NCI-H2081 (cell line): ENCODE measurements at places on chromosomes 2 and 18.

DNA sequence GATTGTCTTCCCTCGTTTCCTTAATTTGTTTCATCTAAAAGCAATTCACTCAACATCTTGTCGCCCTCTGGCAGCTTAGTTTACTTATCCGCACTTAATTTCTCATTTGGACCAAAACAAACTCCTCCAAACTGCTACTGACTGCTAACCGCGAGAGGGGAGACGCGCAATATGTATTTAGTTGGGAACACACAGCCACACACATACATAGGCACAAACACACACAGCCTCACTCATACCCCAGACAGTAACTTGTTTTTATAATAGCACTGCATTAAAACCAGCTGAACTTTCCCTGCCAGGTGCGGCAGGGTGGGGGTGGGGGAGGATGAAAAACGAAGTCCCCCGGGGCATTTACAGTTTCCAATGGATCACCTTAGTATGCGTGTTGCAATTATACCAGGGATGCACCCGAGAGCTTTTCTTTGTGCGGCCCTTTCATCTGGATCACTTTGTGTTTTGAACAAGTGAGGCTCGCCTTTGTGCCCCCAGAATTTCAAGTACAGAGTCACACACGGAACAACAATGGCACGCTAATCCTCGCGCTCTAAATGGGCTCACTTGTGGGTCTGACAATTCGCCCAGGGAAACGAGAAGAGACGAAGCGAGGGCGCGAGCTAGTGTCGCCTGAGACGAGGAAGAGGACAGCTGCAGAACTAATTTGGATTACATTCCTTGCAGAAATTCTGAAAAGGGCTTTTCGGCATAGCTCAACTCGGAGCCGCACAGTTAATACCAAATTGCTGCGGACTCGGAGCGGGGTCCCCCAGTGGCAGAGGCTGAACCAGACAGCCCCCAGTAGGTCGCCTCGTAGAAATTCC, 2.4 kb downstream of the ERBB4 start:
- peak; percentile 82 for DNase-seq

- DNase-seq = no peak
Observed at GRCh38 chr2:210971431-210971830, 415.0 kb downstream of the CPS1 start.

DNA sequence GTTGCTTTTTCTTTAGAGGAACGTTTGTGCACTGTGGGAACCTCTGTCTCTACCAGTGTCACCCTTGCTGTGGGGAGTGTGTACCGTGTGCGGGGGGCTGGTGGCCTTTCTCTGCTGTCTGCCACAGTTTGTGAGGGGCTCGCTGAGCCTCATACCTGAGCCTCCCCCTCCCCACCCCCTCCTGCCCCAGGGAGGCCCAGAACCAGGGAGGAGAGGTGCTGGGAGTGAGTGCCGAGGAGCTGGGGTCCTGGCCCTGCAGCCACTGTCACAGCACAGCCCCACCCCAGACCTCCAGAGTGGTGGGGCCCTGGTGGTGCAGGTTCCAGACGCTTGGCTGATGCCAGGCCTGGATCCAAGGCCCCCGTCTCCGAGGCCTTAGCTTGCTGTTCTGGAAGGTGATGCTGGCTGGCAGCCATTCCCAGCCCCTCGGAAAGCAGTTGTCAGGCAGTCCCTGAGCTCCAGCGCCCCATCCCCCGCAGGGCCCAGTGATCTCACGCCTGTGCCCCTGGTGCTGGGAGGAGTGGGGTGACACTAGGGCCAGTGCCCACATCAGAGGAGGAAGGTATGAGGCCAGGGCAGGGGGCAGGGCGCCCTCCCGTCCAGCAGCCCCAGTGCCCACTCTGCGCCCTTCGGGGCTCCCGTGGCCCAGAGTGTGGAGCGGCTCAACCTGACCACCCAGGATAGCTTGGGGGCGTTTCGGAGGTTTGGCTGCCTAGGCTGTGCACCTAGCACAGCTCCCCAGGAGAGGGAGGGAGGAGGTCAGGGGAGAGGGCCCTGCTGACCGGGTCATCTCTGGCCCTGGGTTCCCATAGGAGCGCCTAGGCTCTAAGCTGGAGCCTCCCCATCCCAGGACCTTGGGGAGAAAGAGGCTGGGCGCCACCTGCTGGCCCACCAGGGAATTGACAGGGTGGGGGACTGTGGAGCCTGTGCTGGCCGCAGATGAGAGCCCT, 53.0 kb upstream of the ALPP start:
- no peak for DNase-seq

DNA sequence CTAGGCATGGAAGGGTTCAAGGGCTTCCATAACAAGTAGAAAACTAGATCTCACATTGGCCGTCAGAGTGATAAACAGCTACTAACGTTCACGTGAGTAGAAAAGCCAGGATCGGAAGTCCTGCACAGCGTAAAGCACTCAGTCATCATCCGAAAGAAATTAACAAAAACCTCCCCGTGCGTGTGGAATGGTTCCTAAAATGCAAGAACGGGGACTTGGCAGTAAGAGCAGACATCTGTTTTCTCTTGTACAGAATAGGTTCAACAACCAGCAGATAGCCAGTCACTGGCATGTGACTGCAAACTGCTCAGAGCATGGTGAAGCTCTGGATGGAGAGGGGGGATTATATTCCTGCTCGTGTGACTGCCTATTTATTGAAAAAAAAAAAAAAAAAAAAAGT, 106.9 kb upstream of the ITGB6 start:
- no peak for DNase-seq

- DNase-seq = peak; percentile 36
Observed at GRCh38 chr2:61537277-61537949, 743 bp downstream of the XPO1 start.
